Hematopoietic multipotent progenitor cell treated with erythropoietin and hydrocortisone succinate and interleukin-3 and kit ligand, for 15 days (in vitro differentiated cells): ENCODE measurements at places on chromosomes 2 and 18.

GRCh38 chr18:77054288-77054605, 78.3 kb downstream of the MBP start:
- DNase-seq: no peak

- DNase-seq: no peak
Measured at GRCh38 chr2:212943351-212943750, 208.1 kb downstream of the IKZF2 start.

GRCh38 chr2:119929537-119929936, 83.3 kb upstream of the EPB41L5 start:
- no peak for DNase-seq

DNA sequence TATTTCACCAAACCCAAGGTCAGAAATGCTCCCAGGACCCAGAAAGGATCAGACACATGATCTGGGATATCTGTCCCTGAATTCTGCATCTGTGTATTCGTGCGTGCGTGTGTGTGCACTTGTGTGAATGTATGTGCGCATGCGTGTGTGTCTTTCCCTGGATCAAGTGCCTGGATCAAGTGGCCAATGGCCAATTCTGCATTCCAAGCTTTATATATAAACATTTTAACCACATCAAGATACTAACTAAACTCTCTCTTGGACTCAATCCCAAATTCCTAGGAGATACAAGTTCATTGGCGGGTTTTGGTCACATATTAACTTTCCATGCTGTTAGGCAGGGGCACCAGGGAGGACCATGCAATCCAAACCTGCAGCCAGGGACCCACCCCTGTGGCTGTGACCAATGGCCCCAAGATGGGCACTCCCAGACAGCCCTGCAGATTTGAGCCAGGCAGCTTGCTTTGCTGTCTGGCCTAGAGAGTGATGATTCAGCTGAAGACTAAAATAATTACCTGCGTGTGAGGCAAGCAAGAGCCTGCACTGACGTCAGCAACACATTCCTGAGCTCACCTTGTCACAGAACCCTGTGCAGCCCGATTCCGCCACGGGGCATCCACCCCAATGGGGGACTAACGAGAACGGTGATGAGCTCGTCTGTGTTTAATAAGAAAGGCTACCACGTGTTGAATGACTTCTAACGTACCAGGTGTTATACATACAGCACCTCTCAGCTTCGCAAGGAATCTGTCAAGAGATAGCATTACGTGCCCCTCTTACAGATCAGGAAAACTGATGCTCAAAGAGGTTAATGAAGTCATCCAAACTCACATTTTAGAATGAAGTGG, 45.3 kb upstream of the ROCK2 start:
- DNase-seq: no peak

- DNase-seq: no peak
Measured at GRCh38 chr2:240455647-240456446, 20.4 kb downstream of the GPC1 start.

DNA sequence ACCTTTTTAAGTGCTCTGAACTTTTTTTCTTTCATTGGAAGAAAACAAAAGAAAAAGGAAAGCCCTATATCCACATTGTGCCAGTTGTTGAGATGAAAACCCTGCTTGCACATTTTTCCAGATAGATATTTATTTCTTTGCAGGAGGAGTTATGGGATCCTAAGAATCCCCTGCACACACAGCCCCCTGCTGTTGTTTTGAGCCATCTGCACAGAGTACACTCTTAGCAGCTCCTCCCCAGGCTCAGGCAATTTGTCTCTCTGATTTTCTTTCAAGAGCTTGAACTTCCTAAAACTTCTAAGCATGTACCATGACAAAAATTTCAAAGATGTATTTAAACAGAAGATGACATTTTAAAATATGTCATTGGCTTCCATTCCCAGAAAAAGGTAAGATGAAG, 436.9 kb downstream of the METTL4 start:
- no peak for DNase-seq

DNA sequence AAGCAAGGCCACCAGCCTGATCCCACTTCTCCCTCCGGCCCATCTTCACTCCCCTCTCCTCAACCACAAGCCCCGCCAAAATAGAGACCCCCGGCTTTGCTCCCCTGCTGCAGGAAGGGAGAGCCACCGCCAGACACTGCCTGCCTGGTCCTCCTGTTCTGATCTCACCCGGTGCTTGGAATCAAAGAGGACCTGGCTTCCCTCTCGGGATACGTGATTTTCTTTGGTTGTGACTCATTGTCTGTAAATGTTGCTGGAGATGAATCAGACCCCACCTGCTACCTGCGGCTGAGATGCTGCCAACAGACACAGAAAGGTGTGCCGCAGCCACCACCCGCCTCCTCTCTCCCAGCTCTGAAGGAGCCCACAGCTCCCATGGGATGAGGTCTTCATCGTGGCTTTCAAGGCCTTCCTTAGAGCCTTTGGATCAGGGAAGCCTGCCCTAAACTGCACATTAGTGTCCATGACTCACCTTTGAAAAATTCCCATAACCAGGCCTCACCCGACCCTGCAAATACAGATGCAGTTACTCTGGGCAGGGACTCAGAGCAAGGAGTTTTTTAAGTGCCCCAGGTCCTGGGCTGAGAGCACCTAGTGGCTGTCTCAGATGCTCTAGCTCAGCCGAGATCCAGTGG, 79.4 kb upstream of the ZNF532 start:
- no peak for DNase-seq

DNA sequence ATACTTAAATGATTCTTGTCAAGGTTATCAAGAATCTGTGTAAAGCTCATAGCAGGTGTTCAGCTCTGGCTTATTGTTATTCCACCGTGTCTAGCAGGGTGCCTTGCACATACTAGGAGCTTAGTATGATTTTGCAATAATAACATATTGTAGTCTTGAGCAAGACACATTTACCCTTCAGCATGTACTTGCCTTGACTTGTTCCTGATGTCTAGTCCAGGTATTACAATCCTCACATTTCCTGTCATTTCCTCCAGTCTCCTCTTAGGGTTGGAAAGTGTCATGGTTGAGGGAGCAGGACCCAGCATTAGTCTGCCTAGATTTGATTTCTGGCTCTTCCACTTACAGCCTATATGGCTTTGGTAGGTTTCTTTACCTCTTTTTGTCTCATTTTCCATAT, 246.1 kb downstream of the RAD51AP2 start:
- no peak for DNase-seq

GRCh38 chr18:5646739-5647138, 102.9 kb upstream of the EPB41L3 start:
- DNase-seq: no peak

GRCh38 chr2:168252976-168253375, 5.6 kb upstream of the STK39 start:
- no peak for DNase-seq

DNA sequence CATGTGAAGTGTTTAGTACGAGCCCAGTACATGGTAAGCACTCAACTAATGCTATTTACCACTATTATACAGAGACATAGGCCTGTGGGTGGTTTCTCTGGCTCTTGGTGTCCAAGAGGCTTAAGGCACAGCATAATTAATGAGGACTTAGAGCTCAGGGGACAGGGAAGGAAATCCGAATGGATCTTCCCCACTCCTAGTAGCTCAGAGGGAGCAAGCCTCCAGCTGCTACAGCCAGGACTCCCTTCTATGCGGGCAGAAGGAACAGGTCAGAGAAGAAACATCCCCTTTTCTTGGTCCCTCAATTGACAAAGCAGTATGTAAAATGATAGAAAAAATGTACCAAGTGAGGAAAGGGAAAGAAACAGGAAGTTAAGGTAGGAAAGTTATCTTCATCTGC, 261.3 kb upstream of the STON1 start:
- no peak for DNase-seq

DNA sequence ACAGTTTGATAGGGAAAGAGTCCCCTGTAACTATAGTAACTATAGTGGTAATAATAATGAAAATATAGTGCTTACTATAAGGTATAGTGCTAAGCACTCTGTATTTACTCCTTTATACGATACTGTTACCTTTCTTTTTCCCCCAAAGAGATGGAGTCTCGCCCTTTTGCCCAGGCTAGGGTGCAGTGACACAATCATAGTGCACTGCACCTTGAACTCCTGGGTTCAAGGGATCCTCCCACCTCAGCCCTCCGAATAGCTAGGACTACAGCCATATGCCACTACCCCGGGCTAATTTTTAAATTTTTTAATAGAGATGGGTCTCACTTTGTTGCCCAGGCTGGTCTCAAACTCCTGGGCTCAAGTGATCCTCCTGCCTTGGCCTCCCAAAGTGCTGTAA, 34.6 kb downstream of the EML4 start:
- no peak for DNase-seq

- no peak for DNase-seq
Measured at GRCh38 chr2:62658891-62659290, 46.6 kb upstream of the EHBP1 start.

DNA sequence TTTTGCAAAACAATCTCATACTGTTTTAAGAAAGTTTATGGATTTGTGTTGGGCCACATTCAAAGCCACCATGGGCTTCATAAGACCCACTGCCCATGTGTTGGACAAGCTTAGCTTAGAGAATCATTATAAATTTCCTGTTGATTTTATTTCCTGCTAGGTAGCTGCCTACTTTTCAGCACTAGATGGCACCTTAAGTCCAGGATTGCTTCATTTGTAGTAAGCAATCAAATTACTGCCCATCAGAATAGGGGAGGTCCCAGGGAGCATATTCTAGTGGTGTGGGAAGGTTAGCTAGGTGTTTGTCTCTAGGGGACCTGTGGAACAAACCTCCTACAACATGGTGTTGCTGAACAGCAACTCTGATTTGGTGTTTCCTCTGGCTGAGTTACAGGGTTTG, 11.0 kb upstream of the DCDC2C start:
- DNase-seq: no peak

DNA sequence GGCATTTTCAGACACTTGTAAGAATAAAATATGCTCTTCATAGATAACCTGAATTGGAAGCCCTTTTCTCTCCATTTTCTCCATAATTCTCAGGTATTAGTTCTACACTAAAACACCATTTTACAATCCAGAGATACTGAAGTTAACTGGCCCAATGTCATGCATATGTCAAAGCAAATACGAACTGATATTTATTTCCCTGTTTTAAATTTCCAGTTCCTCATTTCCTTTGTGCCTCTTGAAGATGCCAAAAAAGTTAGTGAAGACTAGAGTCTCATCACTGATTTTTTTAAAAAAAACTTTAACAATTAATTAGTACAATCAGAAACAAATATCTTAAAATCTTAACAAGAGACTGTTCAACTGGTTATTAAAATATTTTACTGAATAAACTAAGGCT, 52.8 kb upstream of the ITGB6 start:
- no peak for DNase-seq
